ENCODE measurements at places on chromosomes 11 and 22.

- no peak for DNase-seq
Observed at GRCh38 chr22:47564651-47565434, 802.4 kb downstream of the TBC1D22A start.

DNA sequence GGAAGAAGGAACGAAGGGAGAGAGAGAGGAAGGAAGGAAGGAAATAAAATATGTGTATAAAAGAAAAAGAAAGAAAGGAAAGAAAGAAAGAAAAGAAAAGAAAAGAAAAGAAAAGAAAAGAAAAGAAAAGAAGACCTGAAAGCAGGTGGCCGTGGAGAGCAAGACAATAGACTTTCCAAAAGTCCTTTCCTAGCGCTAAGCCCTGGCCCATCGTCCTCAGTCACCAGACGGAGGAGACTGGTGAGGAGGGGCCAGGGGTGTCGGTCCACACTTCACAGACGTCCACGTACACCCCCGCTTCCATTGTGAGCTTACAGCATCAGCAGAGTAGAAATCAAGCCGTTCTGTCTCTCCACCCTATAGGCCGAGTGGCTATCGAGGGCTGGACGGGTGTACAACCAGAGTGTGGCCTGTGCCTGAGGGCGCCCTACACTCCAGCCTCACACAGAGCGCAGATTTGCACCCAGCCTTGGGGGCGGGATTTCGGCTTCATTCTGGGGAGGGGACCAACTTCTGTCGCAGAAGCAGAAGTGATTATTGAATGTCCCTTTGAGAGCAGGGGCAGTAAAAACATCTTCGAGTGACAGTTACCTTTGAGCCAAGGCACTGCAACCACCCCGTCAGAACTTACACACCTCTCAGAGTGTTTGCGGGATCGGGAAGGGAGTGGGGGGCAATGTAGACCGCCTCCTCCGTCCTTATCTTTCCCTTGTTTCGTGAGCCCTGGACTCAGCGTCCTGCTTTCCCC, 2.0 kb upstream of the BSX start:
- DNase-seq = no peak

GRCh38 chr11:45617871-45618601, 47.4 kb downstream of the CHST1 start:
- no peak for DNase-seq

GRCh38 chr11:28860893-28861292, 752.7 kb downstream of the METTL15 start:
- no peak for DNase-seq

GRCh38 chr11:13380731-13381130, 82.3 kb downstream of the BTBD10 start:
- DNase-seq = no peak

GRCh38 chr11:118265954-118266353, 1.9 kb upstream of the MPZL2 start:
- DNase-seq = peak; percentile 37

DNA sequence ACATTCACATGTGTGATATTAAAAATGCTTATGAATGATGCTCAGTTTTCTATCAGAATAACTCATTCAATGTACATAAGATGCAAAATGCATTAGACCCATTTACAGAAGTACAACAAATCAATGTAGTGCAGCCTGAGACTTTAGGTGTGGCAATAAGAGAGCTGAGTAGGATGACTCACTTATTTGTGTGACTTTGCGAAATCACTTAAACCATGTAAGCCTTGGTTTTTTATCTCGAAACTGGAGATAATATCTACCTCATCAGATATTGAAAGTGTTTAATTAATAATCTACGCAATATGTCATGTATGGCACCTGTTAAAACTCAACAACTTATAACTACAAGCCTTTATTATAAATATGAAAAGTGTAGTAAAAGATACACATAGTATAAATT, 105.7 kb upstream of the LUZP2 start:
- DNase-seq = no peak

- DNase-seq = no peak
Observed at GRCh38 chr11:129723146-129723760, 92.4 kb upstream of the TMEM45B start.

DNA sequence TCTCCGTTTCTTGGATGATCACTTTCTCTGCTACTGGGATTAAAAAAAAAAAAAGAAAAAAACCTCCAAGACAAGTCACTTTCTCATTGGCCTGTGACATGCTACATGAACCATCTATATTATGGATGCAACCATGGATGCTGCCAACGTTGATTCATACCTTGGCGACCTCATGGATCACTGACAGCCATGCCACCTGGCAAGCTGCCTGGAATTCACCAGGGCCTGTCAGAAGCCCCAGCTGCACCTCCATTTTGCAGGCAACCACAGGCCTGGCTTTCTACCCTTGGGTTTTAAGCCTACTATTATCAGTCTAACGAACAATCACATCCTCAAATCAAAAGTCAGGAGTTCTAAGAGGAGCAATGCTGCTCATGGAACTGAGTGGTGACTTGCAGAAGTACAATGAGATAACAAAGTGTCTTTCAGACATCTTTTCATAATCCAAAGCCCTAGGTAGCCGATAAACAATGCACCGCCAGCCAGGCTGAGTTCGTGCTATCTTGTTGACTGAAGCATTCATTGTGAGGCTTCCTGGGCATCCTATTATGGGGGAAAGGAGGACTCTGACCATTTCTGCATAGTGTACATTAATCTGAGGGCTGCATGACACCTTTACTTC, 48.0 kb upstream of the CADM1 start:
- no peak for DNase-seq

DNA sequence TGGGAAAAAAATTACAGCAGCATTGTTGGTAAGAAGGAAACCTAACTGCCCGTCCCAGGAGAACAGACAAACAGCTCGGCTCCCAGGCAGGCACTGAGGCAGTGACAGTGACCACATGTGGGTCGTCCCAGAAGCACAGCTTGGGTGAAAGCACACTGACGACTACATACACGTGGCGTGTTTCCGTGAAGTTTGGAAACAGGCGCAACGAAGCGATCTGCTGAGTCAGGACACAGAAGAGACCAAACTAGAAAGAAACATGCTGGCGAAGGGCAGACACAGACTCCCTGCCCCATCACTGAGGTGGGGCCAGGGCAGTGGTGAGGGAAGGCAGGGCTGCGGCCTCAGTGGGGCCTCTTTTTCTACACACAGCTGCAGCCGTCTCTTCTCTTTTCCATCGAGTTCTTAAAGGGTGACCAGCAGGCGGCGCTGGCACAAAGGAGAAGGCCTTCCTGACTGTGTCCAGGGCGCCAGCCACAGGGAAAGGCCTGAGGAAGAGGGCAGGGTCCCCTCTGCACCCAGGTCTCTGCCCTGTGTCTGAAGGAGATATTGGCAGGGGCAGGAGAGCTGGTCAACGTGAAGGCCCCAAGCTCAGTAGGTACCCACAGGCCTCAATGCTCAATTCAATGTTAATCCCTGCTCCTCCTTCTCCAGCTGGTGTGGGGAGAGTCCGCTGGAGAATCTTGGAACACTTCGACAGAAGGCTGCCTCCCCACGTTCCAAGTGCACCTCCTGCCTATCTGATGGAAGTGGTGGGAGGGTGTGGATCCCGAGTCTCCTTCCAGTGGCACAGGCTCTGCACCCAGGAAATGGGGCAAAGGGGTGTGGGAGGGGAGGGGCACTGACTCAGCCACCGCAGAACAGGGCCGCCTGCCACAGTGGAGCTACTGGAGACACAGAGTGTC, 19.9 kb downstream of the CARS1 start:
- peak; percentile 88 for DNase-seq

GRCh38 chr11:23359297-23359696, 499.0 kb upstream of the CCDC179 start:
- DNase-seq = no peak

DNA sequence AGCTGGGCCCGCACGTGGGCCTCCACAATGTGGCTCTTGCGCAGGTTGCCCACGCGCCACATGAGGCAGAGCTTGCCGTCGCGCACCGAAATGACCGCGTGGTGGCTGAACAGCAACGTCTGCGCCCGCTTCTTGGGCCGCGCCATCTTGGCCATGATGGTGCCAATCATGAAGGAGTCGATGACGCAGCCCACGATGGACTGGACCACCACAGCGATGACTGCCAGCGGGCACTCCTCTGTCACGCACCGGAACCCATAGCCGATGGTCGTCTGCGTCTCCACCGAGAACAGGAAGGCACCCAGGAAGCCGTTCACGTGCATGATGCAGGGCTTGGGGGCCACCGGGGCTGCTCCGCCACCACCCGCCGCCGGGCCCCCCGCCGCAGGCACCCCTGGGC, 27.5 kb downstream of the KCNJ4 start:
- no peak for DNase-seq

DNA sequence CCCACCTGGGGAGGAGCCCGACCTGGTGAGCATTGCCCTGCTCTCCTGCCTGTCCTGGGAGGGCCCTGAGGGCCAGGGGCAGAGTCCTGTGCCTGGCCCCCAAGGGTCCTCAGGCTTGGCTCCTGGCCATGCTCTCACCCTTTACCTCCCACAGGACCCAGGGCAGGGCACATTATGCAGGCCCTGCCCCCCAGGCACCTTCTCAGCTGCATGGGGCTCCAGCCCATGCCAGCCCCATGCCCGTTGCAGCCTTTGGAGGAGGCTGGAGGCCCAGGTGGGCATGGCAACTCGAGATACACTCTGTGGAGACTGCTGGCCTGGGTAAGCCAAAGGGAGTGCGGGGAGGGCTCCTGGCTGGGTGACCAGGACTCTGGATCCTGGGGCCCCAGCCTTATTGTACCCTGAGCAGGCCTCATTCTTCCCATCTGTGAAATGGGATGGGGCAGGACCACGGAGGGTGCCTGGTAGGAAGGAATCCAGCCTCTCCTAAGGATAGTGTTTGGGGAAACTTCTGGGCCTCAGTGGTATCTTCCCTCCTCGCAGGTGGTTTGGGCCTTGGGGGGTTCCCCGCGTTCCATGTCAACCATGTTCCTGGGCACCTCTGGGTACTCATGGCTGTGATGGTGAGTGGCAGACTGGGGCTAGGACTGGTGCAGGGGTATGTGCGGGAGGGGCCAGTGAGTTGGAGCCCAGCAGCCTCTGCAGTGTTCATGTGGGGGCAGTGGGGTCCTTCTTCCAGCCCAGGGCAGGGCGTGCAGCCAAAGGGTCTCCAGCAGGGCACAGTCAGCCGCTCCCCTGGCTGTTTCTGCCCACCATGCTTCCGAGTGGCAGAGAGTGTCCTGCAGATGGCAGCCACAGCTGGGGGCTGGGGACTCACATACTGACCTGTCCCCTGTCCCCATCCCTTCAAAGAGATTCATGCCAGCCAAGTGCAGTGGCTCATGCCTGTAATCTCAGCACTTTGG, 14.7 kb downstream of the RELT start:
- no peak for DNase-seq

DNA sequence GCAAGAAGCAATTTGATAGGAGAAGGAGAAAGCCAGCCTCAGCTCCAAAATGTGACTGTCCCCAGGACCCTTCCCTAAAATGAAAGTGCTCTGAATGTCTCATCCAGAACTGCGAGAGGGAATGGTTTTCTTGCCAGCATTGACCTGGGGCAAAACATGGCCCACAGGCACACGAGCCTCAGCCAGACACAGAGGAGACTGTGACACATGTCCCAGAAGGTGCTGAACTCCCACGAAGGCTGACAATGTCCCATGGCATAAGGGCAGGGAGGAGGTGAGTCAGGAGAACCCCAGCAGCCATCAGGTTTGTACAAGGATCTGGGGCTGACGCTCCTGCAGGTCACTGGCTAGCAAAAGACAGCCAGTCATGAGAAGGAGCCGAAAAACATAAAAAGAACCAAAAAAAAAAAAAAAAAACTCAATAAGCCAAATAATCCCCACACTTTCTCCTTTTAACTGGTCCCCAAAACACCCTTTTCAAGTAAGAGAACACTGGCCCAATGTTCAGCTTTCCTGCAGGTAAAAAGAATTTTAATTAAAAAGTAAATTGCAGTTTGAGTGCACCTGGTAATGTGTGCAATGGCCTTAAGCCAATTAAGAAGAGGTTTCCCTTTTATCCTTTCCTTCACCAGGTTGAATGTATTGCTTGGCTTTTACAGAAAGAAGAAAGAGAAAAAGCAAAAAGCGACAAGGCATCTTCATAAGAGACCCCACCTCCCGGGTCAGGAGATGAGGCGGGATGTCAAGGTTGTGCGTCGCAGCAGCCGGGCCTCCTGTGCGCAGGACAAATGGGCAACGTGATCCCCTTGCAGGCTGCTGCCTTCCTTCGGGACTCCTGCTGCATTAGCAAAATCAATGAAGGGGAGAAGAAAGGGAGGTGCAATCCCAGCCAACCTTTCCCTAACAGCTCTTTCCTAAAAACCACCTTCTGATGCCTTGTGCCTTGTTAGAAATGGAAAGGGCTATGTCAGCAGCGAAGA, 43.6 kb downstream of the GALNT18 start:
- DNase-seq = no peak

DNA sequence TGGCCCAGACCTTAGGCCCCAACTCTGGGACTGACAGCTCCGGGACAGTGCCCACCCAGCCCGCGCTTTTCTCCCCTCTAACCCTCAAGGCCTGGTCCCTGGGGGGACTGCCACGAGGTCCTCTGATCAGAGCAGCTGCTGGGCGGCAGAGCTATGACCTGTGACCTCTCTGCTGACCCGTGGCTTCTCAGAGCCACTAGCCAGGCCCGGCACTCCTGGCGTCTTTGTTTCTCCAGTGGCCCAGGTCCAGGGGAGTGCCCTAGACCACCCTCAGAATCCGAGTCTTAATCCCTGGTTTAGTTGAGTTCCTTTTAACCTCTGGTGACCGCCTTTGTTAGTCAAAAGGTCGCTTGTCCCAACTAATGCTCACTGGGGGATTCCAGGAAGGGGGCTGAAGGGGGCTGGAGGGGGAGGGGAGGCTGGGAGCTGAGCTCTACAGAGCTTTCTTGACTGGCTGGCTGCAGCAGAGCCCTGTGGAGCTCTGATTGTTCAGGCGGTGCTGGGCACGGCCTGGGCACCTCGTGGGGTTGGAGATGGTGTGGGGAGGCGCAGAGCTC, 1.2 kb downstream of the FBLN1 start:
- no peak for DNase-seq
